ENCODE measurements at places on chromosomes 4 and X. TPM values are rescaled to one million over a fixed set of nuclear protein-coding genes. Genes with fewer than 3 reads are reported as not detected.

RELL1 gene
- 10.3 TPM for total RNA-seq

OTOP1 gene
- total RNA-seq: not detected

DCTD gene
- total RNA-seq: 76.7 TPM

PLAC8 gene
- 1.1 TPM for total RNA-seq

CCKAR gene
- total RNA-seq: not detected

Measured in A549 treated with GW870086 at 1 μM for 4 hours (cell line).